ENCODE measurements at places on chromosomes 5 and 9. TPM values are rescaled to one million over a fixed set of nuclear protein-coding genes. Genes with fewer than 3 reads are reported as not detected.

DNA sequence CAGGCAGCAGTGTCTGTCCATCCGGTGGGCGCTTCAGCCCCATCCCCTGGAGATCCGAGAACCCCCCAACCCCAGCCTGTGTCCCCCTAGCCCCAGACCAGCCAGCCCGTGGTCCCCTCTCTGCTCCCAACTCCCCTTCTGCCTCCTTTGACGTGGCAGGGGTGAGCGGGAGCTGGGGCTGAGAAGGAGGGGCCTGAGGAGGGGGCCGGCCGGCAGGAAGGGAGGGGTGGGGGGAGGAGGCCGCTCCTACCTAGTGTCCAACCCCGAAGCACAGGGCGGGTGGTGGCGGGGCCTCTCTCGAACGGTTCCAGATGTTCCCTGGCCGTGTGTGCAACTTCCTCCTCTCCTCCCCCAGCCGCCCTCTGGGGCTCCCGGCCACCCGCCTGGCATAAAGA lies 31.0 kb downstream of the GOLGA2 start:
- DNase-seq = no peak

- no peak for DNase-seq
Measured at GRCh38 chr5:130541617-130542221, 623.3 kb downstream of the HINT1 start.

DNA sequence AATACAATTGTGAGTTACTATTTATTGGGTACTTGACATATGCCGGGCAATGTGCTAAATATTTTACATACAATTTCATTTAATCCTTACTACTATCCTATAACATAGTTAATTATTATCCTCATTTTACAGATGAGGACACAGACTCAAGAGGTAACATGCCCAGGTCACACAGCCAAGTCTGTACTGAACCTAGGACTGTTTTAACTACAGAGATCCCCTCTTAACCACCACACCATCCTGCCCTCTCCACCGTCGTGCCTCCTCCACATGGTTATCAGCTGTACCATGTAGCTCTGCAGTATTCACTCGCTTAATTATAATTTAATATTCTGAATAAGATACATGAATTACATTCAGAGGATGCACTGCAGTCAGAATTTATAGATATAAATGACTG lies 5.3 kb downstream of the RAB14 start:
- no peak for DNase-seq

GRCh38 chr5:67660149-67660548 lies 463.6 kb upstream of the CD180 start:
- DNase-seq = no peak

DNA sequence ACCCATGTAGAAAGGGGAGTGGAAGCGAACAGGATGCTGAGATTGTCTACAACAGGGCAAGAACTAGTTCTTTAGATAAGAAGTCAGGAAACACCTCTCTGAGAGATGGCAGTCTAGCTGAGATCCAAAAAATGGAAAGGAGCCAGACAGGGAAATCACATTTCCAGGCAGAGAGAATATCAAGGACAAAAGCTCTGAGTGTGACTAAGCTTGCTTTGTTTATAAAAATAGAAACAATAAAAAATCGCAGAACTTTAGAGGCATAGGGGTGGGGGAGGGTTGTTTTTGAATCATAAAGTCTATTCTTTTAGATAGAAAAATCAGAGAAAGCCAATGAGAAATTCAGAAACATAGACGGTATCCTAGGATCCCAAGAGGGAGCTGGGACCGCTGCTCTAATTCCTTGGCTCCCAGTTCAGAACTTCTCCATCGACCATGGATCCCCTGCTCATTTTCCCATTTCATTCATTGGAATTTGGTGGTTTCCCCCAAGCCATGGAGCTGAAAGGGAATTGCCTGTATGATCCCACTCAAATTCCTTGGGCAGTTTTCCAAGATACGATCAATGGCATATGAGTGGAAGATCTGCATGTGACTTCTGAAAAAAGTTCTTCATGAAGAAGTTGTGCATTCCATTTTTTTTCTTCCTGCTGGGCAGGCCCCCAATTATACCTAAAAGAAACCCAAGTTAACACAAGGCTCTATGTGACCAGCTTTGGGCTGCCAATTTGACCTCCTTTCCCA lies 182.0 kb downstream of the GRIA1 start:
- DNase-seq = no peak

DNA sequence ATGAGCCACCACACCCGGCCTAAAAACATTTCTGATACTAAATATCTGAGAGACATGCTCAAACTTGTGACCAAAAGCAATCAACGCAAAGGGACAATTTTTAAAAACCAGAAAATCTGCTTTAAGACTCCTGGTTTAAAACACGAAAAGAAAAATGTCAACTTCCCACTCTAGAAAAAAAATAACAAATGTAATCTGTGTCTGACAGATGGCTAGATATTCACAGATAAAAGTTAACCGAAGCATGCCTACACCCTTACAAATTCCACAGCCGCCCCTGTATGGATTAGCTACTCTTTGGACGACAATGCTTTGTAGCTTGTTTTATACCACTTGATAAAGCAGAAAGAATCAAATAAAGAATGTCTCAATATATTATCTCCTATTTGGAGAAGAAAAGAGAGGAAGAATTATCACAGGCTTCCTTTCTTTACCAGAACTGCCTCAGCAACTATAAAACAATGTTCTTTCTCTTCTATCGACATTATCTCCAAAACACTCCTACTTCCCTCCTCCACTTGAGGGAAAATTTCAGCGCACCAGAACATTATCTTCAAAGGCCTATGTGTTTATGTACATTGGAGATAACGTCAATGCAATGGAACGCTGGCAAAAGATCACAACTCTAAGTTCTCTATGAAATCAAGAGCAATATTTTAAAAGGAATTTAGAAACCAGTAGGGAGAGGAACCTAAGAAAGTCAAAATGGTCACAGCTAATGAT lies 26.2 kb downstream of the CEMIP2 start:
- DNase-seq = no peak

- no peak for DNase-seq
Measured at GRCh38 chr5:32500181-32500580, 55.6 kb upstream of the ZFR start.

DNA sequence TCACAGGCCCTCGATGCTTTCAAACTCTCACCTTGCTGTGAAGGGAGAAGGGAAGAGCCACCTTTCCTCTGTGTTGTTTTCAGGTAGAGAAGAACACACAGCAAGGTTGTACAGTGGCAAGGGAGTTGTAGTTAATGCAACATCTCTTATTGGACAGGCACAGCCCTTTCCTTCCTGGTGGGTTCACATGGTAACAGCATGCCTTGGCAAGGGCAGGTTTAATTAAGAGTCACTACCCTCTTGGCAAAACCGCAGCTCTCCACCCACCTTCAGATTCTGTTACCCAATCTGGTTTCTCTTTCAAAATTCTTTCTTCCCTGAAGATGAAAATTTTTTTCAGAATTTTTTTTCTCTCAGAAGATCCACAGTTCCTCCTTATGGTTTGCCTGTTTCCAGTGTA lies 253.1 kb downstream of the TLR4 start:
- DNase-seq = no peak

DNA sequence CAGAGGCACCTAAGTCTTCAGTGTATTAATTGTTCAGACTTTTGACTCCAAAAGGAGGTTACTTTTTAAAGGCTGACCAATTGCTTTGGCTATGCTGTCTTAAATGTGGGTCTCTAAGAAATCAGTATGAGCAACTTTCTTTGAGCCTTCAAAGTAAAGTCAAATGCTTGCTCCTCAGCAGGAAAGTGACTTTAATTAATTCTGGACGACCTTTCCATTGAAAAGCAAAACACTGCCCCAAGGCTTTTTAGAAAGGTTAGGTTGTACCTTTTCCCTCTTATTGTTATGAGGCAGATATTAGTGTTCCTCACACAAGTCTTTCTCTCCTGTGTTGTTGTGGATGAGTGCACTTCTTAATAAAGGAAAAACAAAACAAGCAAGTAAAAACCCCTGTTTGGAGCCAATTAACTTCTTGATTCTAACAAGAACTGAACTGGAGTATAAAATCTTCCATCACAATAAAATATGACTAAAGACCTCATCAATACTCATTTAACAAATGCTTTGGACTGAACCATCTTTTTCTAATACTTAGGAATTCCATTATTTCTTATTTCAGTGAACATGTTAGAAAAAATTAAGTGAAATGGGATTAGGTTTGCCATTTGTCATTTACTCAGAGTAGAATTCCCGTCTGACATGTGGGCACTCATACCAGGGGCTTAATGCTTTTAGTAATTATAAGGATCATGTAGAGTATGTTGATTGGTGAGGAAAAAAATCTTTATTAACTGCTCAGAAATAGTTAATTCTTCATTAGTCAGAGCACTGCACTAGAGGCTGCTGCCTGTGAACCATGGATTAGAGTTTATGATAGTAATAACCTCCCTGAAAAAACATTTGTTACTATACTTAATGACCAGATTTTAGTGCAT lies 159.1 kb upstream of the ZNF608 start:
- DNase-seq = no peak

DNA sequence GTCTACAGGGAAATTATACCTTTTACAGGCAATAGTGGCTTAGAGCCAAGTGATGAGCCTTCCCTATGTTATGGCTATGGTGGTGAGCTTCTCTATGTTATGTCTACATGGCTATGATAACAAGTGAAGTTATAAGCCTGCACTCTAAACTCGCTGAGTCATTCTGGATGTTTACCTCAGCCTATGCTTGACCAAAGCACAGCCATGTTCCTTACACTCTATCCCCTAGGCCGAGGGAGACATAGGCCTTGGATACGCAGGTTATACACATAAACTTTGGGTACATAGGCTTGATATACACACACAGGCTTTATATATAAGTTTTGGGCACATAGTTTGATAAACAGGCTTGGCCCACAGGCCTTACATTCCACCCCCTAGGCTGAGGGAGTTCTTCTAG lies 13.8 kb downstream of the DMAC1 start:
- DNase-seq = no peak

DNA sequence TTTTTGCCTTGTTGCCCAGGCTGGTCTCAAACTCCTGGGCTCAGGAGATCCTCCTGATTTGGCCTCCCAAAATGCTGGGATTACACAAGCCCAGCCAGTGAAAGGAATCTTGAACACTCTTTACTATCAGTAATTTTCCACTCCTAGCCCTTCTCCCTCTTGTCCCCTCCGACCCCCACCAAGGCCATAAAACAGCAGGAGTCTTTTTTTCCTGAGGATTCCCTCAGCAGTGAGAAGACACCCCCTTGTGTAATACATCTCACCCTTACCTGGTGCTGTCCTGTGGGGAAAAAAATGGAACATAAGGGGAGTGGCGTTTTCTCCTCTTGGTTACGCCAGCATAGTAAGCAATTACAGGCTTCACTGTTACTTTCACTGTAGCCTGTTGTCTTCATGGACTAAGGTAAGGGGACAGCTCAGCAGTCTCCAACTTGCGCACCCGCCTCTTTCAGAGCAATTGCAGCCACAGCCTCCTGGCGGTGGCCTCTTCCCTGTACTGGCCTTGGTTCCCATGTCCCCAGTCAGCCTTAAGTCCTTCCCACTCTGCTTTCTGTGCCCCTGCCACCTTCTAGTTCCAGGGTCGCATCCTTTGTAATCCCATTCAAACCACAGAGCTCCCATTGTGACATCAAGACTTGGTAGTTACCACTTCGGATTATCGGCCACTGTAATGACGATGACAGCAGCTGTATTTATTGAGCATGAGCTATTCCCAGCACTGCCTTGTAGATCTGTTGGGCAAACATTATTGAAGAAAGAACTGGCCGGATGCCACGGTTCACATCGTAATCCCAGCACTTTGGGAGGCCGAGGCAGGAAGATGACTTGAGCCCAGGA lies 10.0 kb downstream of the NAIF1 start:
- no peak for DNase-seq

DNA sequence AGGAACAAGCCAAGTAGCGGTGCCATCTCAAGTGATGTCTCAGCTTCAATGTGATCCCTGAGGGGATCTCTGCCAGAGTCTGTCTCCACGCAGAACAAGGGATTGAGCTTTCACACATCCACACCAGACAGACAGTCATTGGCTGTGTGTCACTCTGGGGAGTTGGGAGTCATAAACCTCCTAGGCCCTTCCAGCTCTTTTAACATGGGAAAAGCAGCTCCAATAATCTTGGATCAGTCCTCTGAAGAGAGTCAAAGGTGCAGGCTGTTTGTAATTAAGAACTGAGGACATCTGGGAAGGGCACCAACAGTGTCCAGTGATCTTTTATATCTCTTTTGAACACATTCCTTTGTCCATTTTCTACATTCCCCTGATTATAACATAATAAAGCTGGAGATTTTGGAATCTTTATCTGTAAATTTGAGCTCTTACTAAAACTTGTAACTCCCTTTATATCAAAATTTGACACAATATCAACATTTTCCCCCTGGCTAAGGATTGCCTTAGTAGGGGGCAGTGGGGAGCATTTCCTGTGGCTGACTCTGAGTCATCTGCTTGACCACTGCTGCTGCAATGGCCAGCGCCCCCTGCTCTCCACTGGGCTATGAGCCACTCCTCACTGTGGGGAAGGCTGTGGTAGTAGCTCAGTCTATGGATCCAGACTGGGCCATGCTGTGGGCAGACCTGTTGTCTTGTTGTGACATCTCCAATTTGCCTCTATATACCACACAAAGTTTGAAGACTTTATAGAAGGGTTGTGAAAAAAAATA lies 284.4 kb downstream of the OSTF1 start:
- DNase-seq = no peak

DNA sequence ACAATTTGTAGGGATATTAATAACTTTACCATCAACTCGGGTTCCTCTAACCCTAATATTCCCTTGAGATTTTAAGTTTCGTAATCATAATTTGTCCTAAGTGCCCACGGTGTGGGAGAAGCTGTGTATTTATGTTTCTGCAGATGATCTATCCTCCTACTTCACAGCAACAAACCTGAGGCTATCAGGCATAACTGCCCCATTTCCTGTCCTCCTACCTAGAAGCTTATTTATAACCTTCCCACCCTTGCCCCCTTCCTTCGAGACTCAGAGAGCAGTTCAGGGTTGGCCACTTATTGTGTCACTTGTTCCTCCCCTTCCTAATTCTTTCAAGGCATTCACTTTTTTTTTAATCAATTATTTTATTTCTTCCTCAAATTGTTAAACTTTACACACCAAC lies 29.6 kb upstream of the LCP2 start:
- no peak for DNase-seq

GRCh38 chr5:5308319-5308718 lies 114.2 kb upstream of the ICE1 start:
- no peak for DNase-seq

The SPEF2 gene
- 0.82 TPM for total RNA-seq

The PCDHGC5 gene
- 0.24 TPM for total RNA-seq

The STOML2 gene
- total RNA-seq = 129 TPM

The FOXD1 gene
- total RNA-seq = 10.8 TPM

The ORM2 gene
- not detected for total RNA-seq

The CDH9 gene
- not detected for total RNA-seq

The FCN1 gene
- total RNA-seq = not detected
